ENCODE measurements at places on chromosomes 12 and 14. TPM values are rescaled to one million over a fixed set of nuclear protein-coding genes. Genes with fewer than 3 reads are reported as not detected.

The FAM181A gene
- total RNA-seq = not detected

The LRRC23 gene
- 10.6 TPM for total RNA-seq

The DIO2 gene
- total RNA-seq = 4.2 TPM

The ATF7IP gene
- total RNA-seq = 11.1 TPM

The TRPV4 gene
- total RNA-seq = 1.6 TPM

The GNPTAB gene
- 21.6 TPM for total RNA-seq

The TAS2R42 gene
- not detected for total RNA-seq

The CLEC4D gene
- total RNA-seq = not detected

The HNF1A gene
- not detected for total RNA-seq

The ANAPC7 gene
- total RNA-seq = 45.0 TPM

The CSAD gene
- 4.4 TPM for total RNA-seq

The DBX2 gene
- total RNA-seq = not detected

The KRT77 gene
- not detected for total RNA-seq

The CACNA1C gene
- 7.4 TPM for total RNA-seq

The SPTB gene
- not detected for total RNA-seq

The ACRBP gene
- total RNA-seq = 0.23 TPM

The CPNE6 gene
- not detected for total RNA-seq

The DTX1 gene
- 0.15 TPM for total RNA-seq

The SMCO2 gene
- total RNA-seq = 0.08 TPM

The RTL1 gene
- not detected for total RNA-seq

The ALKBH1 gene
- 6.6 TPM for total RNA-seq

The SMAGP gene
- 5.4 TPM for total RNA-seq

The BAG5 gene
- total RNA-seq = 14.3 TPM

The TRHDE gene
- total RNA-seq = 0.38 TPM

The PIK3C2G gene
- not detected for total RNA-seq

The KRT78 gene
- total RNA-seq = not detected

The ARL6IP4 gene
- 212 TPM for total RNA-seq
